Caco-2 (cell line): ENCODE measurements at places on chromosomes 3 and 15. TPM values are rescaled to one million over a fixed set of nuclear protein-coding genes. Genes with fewer than 3 reads are reported as not detected.

APOD gene
- 62.0 and 101 TPM in 2 replicates for total RNA-seq

CCR3 gene
- total RNA-seq: 0.64 and 0.65 TPM in 2 replicates

SLC24A5 gene
- total RNA-seq: not detected in 2 replicates

SLITRK3 gene
- total RNA-seq: not detected in 2 replicates

ZNF662 gene
- 10.3 and 13.4 TPM in 2 replicates for total RNA-seq

CEP97 gene
- 4.3 and 4.5 TPM in 2 replicates for total RNA-seq

FAN1 gene
- total RNA-seq: 24.9 and 26.6 TPM in 2 replicates

C3orf20 gene
- total RNA-seq: 0.09 and 0.19 TPM in 2 replicates

SETMAR gene
- total RNA-seq: 11.7 and 11.8 TPM in 2 replicates

ILDR1 gene
- 0.21 and 0.25 TPM in 2 replicates for total RNA-seq

TIMMDC1 gene
- 64.5 and 66.7 TPM in 2 replicates for total RNA-seq

CCDC80 gene
- total RNA-seq: 19.4 and 26.2 TPM in 2 replicates

GPR62 gene
- not detected in 2 replicates for total RNA-seq
